T-helper 1 cell (primary cell): ENCODE measurements at places on chromosomes 4 and X.

DNA sequence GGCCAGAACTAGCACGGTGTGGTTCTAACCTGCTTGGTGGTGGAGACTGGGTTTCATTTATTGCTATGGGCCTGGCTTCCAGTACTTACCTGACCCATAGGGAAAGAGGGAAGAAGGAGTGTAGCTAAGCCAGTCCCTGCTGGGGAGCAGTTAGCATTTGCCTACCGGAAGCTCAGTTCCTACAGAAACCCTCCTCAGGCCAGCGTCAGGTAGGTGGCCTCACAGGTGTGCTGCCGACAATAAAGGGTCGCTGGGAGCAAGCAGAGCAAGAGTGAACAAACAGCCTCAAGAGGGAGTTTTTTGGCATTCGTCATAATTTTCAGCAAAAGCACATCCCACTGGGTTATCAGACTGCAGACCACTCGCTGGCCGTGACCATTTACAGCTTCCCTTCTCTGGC, 740.6 kb upstream of the TENM3 start:
- no peak for DNase-seq

GRCh38 chr4:155234206-155234605, 25.8 kb downstream of the NPY2R start:
- no peak for DNase-seq

DNA sequence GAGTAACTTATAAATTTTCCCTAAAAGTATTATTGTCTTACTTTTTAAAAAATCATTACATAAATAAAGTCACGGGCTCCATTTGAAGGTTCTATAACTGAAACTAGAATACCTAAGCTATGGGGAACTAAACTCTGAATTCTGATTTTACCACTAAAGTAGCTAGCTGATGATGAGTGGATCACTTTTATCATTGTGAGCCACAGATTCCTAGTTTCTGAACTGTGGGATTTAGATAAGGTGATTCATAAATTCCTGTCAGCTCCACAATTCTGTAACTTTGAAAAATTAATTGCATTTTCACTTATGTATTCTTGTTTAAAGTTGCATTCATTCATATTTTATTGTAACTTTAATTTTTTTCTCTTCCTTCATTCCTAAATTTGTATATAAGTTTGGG, 540.9 kb downstream of the GBA3 start:
- DNase-seq, result no peak

DNA sequence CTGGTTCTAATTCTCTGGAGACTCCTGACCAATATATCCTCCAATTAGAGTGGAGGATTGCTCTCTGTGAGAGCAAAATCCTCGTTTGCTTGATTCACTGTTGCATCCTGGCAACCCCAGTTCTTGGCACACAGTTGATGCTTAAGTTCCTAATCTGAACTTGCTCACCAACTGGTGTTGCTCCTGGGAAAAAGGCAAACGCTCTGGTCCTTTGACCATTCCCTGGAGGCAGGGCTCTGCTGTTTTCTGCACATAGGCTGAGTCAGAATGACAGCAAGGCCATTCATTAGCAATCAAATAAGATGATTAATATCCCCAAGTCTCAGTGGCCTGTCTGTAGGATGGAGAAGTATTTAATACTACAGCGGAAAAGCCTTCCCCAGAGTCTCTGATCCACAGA, 172.7 kb upstream of the TBC1D9 start:
- DNase-seq, result no peak

- no peak for DNase-seq
Measured at GRCh38 chr4:2574009-2574408, 37.6 kb downstream of the FAM193A start.

DNA sequence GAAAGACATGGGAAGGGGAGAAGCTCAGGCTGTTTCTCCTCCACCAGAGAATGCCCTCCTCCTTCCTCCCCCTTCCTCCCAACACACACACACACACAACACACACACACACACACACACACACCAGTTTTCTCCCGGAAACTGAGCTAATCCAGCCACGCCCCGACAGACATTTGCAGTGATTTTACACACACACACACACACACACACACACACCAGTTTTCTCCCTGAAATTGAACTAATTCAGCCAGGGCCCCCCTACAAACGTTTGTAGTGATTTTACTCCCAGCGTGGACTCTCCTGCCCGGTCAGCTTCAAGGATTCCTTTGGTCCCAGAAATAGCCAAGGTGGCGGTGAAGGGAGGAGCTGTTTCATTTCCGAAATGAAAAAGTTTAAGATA, 32.9 kb upstream of the STX18 start:
- DNase-seq, result peak; percentile 5

- DNase-seq, result no peak
Measured at GRCh38 chr4:169098532-169098931, 88.5 kb upstream of the CBR4 start.

- no peak for DNase-seq
Measured at GRCh38 chr4:98305576-98305975, 44.4 kb downstream of the RAP1GDS1 start.

DNA sequence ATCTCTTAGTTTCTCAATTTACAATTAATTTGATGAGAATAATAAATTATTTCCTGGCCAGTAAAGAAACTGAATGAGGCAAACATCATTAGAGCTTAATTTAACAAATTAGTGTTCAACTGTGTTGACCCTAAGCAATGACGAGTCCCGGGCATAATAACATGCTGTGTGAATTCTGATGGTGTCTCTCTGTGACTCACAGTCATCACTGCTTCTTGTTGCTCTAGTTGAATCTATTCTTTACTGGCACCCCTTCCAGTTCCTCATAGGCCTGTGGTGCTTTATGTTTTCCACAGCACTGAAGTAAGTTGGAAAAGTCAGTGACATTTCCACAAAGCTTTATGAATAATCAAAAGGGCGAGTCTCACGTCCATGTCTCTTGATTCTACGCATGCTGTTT, 57.7 kb upstream of the SLC7A11 start:
- no peak for DNase-seq

DNA sequence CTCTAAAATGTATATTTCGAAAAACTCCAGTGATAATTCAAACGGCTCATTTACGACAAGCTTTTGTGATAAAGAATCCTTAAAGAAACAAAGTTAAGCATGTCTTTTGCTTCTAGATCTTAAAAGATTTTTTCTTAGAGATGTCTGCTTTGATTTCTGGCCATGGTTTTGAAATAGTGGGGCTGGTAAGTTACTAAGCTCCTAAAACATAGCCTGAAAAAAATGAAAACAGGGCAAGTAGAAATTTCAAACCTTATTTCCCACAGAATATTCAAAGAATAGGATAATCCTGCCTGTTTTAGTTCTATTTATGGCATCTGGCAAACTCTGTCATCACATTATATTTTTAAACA, 318.3 kb downstream of the ARHGAP24 start:
- no peak for DNase-seq

DNA sequence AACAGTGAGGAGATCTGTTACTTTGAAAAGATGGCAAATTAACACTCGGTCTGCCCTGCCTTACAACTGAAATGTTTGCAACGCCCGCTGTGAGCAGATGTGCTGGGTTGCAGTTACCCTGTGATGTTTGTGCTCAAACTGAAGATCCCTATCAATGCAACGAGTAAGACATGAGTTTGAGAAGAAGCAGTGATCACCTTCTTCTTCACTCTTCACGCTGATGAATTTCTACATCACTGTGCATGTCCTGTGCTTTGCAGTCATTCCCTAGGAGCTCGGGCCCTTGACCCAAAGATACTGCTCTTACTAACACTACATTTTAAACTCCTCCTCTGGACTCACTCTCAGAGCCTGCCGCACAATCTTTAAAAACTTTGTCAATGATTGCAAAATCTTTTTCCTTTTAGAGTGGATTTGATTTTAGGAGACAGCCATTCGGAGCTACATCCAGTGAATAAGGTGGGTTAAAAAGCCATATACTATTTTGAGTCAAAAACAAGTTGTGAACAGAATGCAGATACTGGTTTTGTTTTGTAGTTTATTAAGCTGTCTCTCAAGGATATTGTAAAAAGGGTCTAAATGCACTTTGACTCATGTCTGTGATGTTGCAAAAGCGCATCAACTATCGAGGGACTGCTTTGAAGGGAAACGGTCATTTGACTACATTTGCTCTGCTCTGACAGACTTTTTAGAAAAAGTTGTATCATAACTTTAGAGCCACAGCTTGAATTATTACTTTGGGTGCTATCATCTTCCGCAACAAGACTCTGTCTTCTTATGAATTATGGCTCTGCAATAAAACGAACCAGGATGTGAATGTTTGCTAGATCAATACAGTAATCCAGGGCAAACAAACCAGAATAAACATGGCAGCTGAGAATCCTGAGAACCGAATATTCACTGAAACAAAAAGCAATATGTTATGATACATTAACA, 5.7 kb upstream of the RHOH start:
- DNase-seq, result no peak

DNA sequence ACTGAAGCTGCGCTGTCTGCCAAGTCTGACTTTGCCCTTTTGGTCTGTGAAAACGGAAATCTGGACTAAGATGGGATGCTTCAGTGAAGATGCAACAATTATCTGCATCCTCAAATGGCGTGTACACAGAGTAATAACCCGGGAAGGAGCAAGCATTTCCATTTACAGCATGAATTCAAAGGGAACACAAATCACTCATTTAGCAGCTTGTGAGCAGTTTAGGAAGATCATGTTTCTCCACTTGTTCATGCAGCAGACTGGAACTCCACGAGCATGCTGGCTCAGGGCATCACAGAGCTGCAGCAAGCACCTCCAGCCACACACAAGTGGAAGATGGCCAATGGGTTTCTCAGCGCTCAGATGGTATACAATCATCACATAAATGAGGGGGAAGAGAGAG, 175.5 kb downstream of the NLGN4X start:
- DNase-seq, result no peak

DNA sequence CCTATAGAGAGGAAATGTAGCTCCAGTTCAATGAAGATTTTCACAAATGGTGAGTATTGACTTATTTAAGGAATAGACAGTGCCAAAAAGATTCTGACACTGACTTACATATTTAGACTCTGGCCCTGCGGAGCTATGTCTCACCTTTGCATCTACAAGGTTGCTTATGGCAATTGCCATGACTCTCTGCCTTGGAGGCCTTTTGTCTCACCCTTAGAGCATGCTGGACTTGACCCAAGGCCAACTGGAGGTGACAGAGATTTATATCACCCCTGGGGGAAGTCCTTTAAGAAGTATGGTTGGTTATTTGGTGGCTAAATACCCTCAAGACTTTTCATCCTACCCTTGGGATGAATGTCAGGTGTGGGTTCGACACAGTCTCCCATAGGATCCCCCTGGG, 4.5 kb upstream of the ETDC start:
- no peak for DNase-seq

DNA sequence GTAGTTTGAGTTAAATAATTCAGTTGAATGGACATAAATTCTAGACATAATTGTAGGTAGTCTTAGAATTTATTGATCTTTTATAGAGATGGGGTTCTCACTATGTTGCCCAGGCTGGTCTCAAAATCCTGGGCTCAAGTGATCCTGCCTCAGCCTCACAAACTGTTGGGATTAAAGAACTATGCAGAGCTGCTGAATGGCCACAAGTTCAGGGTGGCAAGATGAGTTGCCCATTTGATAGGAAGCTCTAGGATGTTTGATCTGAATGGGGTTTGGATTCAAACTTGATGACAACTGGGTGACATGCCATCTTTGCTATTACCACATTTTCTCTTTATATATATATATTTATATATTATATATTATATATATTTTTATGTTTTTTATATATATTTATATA, 3.6 kb downstream of the RPL36A start:
- DNase-seq, result no peak

- DNase-seq, result no peak
Measured at GRCh38 chr4:29770627-29771026, 949.5 kb upstream of the PCDH7 start.

- DNase-seq, result no peak
Measured at GRCh38 chrX:74249963-74250362, 54.0 kb upstream of the ZCCHC13 start.

GRCh38 chr4:35934320-35934981, 309.9 kb downstream of the ARAP2 start:
- no peak for DNase-seq

DNA sequence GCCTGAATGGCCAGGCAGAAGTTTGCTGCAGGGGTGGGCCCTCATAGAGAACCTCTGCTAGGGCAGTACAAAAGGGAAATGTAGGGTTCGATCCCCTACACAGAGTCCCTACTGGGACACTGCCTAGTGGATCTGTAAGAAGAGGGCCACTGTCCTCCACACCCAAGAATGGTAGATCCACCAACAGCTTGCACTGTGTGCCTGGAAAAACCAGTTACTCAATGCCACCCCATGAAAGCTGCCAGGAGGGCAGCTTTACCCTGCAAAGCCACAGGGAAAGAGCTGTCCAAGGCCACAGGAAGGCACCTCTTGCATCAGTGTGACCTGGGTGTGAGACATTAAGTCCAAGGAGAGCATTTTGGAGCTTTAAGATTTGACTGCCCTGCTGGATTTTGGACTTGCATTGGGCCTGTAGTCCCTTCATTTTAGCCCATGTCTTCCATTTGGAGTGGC, 781.6 kb downstream of the TRAM1L1 start:
- DNase-seq, result no peak

GRCh38 chr4:151407466-151408379, 1.3 kb upstream of the FHIP1A start:
- DNase-seq, result peak; percentile 46

- DNase-seq, result peak; percentile 0
Measured at GRCh38 chr4:92305148-92305877, 1.5 kb downstream of the GRID2 start.

DNA sequence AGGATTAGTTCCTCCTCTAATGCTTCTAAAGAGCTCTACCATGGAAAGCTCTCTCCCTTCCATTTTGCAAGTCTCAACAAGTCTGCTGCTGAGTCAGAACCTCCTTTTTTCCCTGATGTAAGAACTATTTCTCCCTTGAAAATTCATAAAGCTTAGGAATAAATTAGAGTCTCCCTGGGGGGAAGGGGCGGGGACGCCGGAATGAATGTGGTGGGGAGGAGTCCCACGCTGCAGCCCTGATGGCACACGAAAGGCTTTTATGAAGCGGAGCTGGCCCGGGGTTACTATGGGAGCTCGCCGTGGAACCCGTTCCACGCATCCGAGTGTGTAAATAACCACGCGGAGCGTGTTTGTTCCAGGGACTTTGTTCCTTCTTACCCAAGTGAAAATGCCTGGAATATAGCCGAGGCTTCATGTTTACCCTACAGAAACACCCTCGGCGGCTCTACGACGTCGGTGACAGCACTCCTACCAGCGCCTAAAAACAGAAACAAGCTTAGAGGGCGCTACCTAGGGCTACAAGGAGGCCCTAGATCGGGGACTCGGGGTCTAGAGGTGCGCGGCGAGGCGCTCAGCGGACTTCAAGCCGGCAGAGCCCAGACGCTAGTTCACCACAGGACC, 923 bp upstream of the CPEB2 start:
- peak; percentile 26 for DNase-seq
